ENCODE measurements at places on chromosomes 1 and 21.

- DNase-seq: no peak
Measured at GRCh38 chr1:941015-941587, 17.4 kb downstream of the SAMD11 start.

GRCh38 chr1:8510041-8510823, 192.3 kb downstream of the SLC45A1 start:
- no peak for DNase-seq

- DNase-seq: no peak
Measured at GRCh38 chr1:203771901-203772301, 6.9 kb downstream of the LAX1 start.

DNA sequence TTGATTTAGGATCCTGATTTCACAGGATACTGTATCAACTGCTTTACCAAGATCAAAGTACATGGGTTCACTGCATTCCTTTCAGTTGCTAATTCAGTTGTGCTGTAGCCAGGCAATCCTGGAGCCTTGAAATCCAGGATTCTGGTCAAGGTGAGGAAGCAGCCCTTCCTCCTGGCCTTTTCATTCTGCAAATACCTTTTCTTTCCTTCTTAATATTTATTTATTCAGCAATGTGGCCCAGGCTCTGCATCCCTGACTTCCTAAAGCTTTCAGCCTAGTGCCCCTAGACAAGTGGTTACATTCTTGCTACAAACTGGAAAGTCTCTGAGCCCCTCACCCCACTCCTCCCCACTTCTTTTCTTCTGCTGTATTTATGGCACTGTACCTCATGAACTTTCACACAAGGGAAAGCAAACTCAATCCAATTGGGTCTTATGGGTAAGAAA, 16.2 kb downstream of the LRRC8D start:
- no peak for DNase-seq

DNA sequence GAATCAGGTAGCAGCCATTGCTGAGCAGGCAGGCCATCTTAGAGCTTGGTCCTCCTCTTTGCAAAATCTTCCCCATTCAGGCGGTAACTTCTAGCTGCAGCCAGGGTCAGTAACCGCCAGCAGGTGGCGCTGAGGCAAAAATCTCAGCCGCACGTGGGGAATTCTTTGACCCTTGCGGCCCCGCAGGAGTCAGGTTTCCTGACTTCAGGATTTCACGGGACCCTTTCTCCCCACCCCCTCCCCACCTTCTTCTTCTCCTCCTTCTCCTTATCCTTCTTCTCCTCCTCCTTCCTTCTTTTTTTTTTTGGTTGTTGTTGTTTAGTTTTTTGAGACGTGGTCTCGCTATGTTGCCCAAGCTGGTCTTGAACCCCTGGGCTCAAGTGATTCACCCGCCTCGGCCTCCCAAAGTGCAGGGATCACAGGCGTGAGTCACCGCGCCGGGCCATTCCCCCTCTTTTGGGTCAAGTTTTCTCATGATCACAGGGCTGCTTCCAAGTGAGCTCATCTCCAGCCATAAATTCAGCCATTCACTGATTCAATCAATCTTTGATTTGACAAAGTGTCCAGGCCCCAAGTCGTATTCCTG, 33.4 kb upstream of the TENT5B start:
- peak; percentile 54 for DNase-seq

- no peak for DNase-seq
Measured at GRCh38 chr1:85274969-85275453, 1.4 kb downstream of the BCL10 start.

DNA sequence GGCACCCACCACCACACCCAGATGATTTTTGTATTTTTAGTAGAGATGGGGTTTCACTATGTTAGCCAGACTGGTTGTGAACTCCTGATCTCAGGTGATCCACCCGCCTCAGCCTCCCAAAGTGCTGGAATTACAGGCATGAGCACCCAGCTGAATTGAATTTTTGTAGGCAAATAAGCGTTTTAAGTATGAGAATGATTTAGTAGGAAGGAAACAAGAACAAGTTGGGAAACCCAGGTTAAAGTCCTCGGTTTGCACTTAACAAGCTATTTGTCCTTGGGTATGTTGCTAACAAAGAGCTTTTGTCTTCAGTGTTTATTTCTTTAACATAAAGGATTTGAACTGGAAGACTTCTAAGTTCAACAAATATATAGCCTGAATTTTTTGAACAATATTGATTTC, 23.9 kb downstream of the BTF3L4 start:
- no peak for DNase-seq

- DNase-seq: peak; percentile 76
Measured at GRCh38 chr1:210321552-210321951, 7.2 kb upstream of the HHAT start.

DNA sequence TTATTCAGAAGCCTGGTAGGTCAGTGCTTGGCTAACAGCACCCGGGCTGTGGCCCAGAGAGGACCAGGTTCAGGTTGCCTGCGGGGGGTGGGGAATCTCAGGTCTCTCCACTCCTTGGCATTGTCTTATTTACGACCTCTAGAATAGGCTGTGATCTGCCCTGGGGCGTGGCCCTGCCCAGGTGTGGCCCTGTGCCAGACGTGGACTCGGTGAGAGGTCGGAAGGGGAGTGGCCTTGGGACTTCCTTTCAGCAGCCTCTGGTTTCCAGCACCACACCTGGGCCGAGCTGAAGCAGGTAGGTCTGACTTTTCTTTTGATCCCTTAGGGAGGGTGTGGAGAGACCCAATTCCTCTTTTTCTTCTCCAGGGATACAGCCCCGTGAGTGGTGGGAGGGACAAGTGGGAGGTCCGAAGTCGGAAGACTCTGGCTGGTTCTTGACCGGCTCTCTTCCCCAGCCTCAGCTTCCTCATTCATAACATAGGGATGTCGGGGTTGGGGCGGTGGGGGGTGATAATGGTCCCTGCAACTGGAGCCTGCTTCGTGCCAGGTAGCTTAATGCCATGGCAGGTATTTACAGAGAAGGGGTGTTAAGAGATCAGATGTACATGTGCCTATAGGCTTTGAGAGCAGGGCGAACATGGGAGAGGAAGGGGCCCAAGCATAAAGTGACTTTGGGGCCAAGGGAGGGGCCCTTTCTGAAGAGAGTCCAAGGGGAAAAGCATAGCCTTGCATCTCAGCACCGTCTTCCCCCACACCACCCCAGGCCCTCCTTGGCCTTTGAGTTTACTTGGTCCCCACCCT, 16.5 kb downstream of the ACOT11 start:
- no peak for DNase-seq

- no peak for DNase-seq
Measured at GRCh38 chr1:81477710-81478109, 323.0 kb upstream of the ADGRL2 start.

DNA sequence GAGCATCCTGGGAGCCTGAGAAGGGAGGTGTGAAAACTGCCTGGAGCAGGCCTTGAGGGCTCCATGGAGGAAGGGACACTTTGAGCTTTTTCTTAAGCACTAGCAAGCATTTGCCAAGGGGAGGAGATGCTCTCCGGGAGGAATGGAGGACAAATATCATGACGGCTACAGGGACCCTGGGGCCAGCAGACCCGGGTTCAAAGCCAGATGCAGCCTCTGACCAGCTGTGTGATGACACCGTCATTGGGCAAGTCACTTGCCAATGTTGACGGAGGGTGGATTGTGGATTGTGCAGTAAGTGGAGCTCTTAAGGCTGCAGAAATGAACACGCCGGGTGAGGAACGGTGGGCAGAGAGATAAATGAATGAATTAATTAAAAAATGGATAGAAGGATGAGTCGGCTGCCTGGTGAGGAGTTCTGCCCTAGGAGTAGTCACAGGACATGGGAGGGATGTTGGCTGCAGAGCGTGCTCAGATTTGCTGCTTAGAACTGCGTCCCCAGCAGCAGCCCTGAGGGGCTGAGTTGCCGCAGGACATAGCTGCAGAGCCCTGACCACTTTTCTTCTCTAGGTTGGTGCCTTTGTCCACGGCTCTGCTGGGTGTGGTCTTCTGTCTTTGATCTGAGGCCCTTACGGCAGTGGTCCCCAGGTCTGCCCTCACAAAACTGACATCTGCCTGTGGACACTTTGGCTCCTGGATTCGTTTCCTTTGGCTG, 507.6 kb downstream of the NPHP4 start:
- no peak for DNase-seq

- no peak for DNase-seq
Measured at GRCh38 chr1:163421701-163422100, 99.9 kb downstream of the NUF2 start.

- no peak for DNase-seq
Measured at GRCh38 chr1:35573198-35574124, at the start of gene TFAP2E. Gene TFAP2E (plus strand): TSS chr1:35573314. CDS start chr1:35573578, 264 bp downstream.

DNA sequence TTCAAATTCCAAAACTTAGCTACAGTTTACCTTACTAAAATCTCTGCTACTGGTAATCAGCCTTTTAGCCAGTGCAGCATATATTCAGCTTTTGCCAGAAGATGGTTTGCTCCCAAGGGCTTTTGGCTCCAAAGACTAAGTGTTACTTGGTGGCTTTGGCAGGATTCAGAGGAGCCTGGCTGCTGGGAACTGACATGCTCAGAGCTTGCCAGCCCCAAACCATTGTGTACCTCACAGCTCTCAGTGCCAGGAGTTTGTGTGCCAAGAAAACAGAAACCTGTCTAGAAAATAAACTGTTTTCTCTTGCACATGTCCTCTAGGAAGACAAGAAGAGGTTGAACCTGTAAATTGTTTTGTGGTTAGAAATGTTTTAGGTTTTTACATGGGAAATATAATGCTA, 315.9 kb downstream of the ST6GALNAC3 start:
- no peak for DNase-seq

GRCh38 chr1:2238361-2239012, 10.4 kb downstream of the SKI start:
- no peak for DNase-seq

GRCh38 chr1:113917400-113918082, 11.6 kb upstream of the HIPK1 start:
- DNase-seq: no peak

DNA sequence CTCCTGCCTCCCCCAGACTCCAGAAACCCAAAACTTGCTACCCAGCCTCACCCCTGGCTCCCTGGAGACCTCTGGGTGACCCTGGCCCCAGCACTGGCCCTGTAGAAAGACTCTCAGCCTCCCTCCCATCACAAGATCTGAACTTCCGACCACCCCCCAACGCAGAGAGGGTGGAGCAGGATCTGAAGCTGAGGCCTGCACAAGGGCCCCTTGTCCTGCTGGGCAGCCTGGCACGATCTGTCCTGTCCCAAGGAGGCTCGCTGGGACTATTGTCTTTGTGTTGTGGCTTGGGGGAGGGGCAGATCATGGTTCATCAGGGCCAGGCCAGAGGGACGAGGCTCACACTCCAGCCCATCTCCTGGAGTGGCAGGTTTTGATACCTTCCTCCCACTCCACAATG, 20.0 kb downstream of the PHLDA3 start:
- DNase-seq: no peak

- no peak for DNase-seq
Measured at GRCh38 chr1:234721476-234722269, 111.7 kb upstream of the IRF2BP2 start.

GRCh38 chr1:43529206-43529731, 1.4 kb upstream of the PTPRF start:
- DNase-seq: peak; percentile 84

DNA sequence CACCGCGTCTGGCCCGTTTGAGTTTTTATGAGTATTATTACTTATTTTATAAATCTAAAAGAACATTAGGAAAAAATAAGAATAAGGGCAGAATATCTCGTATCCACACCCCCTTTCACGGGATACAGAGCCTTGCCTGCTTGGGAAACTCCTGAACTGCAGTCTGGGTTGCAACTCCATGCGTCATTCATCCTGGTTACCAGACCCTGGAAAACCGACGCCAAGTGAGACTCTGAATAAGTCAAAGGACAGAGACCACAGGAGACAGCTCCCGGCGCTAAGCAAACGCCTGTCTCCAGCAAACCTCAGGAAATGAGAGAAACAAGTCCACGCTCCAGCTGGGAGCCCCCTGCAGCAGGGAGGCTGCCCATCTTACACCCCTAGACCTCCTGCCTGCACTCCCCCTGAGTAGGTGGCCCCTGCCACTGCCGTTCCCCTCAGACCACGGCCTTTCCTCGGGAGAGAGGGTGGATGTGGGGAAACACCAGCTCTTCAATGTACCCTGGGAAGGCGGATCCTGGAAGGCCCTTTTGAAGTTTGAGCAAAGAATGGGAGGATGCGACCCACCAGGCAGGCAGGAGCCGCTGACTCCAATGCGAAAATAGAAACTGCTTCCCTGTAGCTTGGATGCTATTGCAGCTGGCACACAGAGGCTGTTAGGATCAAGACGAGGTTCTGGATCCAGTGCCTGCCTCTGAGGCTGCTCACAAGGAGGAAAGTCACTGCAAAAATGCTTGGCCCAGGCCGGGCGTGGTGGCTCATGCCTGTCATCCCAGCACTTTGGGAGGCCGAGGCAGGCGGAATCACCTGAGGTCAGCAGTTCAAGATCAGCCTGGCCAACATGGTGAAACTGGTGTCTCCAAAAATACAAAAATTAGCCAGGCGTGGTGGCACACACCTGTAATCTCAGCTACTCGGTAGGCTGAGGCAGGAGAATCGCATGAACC, 37.7 kb upstream of the GPR157 start:
- no peak for DNase-seq

DNA sequence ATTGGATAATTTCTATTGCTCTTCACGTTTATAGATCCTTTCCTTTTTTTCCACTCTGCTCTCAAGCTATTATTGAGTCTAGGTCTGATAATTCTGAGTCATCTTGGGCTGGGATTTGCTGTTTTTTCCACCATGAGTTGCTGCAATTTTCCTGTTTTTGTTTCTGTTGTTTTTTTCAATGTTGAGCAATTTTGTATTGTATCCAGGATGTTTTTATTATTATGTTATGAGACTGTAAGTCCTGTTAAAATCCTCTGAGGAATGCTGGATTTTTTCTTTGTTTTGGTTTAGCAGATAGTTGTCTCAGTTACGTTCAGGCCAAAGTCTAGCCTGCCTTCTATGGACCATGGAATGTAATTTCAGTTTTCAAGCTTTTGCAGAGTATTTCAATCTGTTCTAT, 13.0 kb upstream of the SLC35A3 start:
- DNase-seq: no peak

DNA sequence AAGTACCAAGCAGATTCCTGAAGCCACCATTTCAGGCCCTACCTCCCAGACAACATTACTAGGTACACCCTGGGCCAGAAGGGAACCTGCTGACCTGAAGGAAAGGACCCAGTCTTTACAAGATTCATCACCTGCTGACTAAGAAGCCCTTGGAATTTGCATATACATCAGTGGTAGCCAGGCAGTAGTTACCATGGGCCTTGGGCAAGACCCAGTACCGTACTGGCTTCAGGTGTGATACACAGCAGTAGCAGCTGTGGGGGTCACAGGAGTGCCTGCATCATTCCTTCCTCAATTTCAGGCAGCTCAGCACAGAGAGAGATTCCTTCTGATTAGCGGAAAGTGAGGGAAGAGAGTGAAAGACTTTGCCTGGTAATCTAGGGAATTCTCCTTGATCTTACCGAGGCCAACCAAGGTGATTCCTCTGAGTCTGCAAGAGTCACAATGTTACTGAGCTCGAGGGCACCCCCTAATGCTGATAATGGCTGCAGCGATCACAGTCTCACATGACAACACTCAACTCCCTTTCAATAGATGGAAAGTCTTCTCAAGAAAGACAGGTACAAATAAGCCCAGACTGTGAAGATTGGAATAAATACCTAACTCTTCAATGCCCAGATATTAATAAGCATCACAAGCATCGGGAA, 22.0 kb upstream of the UHMK1 start:
- no peak for DNase-seq

All from NCI-H1436 (cell line).